ENCODE measurements at places on chromosomes 3 and 15.

DNA sequence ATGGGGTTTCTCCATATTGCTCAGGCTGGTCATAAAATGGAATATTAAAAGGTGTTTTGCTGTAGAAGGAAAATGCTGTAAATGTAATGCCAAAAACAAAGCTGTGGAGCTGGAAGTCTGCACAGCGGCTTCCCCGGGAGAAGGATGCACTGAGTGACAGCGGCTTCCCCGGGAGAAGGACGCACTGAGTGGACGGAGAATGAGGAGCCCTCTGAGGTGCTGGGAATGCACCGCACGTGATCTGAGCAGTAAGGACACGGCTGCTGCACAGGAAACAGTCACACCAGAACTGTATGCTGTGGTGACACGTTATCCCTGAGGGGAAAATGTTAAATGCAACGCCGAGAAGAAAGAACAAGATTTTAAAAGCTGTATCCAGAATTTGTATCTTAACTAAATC, 24.6 kb downstream of the TNK2 start:
- no peak for DNase-seq

DNA sequence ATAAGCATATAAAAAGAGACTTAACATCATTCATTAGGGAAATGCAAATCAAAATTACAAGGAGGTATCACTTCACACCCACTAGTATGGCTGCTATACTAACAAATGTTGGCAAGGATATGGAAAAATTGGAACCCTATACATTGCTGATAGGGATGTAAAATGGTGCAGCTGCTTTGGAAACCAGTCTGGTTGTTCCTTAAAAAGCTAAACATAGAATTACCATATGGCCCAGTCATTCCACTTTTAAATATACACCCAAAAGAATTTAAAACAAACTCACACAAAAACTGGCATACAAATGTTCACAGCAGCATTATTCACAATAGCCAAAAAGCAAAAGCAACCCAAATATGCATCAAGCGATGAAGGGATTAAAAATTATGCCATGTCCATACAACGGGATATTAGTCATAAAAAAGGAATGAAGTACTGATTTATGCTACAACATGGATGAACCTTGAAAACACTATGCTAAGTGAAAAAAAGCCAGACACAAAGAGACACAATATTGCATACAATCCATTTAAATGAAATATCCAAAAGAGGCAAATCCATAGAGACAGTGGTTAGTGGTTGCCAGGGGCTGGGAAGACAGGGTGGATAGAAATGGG, 118.3 kb downstream of the OSBPL10 start:
- DNase-seq: no peak

GRCh38 chr15:74954515-74954914, 2.1 kb downstream of the RPP25 start:
- no peak for DNase-seq

- DNase-seq: no peak
These were observed 596 bp downstream of the COL7A1 start for GRCh38 chr3:48594417-48595049.

- no peak for DNase-seq
These were observed 7.6 kb downstream of the CCDC12 start for GRCh38 chr3:46968783-46969428.

GRCh38 chr3:133277813-133278212, 122.0 kb upstream of the BFSP2 start:
- no peak for DNase-seq

GRCh38 chr15:36263666-36264065, 315.8 kb upstream of the CDIN1 start:
- no peak for DNase-seq

- DNase-seq: no peak
These were observed 163.1 kb downstream of the STAC start for GRCh38 chr3:36543276-36543997.

DNA sequence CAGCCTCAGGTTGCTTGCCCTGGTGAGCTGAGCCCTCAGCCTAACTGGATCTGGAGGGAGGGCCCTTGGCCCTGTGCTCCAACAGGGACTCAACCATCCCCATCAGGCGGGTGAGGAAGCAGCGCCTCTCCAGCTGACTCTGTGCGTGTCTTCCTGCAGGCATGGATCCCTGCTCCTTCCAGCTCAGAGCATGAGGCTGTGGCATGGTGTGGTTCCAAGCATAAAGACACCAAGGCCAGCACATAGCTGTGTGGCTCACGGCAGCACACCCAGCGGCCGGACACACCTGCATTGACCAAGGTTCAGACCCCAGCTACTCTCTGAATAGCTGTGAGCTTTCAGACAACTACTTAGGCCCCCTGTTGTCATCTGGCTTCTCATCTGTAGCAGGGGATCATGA, 131.0 kb upstream of the PLXNA1 start:
- DNase-seq: no peak

DNA sequence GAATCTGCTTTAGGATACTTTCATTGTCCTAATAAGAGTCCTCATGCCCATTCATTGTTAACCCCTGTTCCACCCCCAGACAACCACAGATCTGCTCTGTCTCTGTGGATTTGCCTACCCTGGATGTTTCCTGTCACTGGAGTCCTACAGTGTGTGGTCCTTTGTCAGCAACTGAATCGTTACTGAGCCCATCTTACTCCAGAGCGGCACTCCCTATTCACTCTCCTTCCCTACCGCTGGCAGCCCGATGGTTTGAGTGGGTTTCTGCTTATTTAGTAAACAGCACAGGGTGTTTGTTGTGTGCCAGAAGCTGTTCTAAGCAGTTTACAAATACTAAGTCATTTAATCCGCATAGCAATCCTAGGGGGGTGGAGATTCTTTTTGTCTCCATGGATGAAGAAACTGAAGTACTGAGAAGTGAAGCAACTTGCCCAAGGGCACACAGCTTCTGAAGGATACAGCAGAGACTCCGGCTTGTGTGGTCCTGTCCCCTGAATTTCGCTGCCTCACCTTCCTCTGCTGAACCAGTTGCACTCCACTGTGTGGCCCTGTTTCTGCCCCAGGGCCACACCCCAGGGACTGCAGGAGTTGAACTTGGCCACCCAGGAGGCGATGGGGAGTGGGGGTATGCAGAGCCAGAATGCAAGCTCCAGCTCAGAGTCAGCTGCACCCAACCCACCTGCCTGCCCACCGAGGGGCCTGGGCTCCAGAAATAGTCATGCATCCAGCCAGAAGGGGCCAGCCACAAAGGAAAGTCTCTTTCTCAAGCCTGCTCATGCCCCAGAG, 56.5 kb upstream of the SLC6A1 start:
- no peak for DNase-seq

- DNase-seq: no peak
These were observed 7.0 kb upstream of the CPB1 start for GRCh38 chr3:148820361-148821245.

GRCh38 chr3:59185591-59186369, 136.0 kb upstream of the CFAP20DC start:
- DNase-seq: no peak

DNA sequence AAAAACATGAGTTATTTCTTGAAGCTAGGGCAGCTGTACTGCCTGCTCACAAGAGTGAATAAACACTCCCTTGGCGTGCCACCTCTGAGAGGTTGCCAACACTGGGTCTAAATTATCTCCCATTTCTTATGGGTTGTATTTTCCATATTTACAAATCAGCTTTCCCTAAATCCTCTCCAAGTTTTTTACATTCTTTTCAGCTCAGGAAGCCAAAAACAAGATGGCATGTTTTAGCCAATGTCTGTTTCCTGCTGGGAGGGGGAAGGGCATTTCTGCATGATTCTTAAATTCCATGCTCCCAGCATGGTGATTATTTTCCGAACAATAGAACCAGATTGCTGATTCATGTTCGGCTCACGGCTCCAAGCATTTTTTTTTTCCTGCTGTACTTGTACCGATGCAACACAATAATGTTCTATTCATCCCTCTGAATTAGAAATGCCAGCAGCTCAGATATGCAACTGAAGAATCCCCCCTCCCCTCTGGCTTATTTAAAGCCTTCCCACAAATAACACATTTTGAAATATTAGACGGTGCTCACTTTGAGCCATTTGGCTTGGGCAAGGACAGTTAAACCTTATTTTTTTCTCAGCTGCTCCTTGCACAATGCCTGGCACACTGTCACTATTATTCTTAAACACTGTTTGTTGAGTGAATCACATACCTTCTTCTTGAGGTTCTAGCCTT, 252.5 kb downstream of the THRB start:
- DNase-seq: no peak

- no peak for DNase-seq
These were observed 15.4 kb downstream of the COMMD2 start for GRCh38 chr3:149736953-149737205.

DNA sequence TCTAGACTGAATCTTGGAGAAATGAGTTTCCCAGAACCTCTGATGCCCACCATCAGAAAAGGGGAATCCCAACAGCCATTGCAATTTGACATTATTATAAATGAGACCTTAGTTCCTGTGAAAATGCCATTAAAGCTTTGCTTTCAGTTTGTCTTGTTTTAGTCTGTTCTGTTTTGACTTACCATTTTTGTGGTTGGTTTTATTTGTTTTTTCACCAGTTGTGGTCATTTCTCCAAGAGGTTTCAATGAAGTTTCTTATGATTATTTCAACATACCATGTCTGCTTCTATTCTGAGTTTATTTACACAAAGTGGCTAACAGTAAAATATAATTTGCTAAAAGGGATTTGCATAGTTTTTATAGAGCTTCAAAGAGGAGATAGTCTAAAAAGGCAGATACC, 175.0 kb upstream of the MCTP2 start:
- DNase-seq: no peak

Data from stimulated activated CD4-positive, alpha-beta T cell treated with anti-CD3 and anti-CD28 coated beads, TNF-alpha, amount 100 ng/mL, for 24 hours (primary cell).